AML-193 (cell line): ENCODE measurements at places on chromosomes 1 and 21.

- no peak for DNase-seq
Observed at GRCh38 chr1:245404952-245405351, 250.2 kb downstream of the KIF26B start.

GRCh38 chr1:184253921-184254320 is 132.9 kb upstream of the C1orf21 start:
- no peak for DNase-seq

DNA sequence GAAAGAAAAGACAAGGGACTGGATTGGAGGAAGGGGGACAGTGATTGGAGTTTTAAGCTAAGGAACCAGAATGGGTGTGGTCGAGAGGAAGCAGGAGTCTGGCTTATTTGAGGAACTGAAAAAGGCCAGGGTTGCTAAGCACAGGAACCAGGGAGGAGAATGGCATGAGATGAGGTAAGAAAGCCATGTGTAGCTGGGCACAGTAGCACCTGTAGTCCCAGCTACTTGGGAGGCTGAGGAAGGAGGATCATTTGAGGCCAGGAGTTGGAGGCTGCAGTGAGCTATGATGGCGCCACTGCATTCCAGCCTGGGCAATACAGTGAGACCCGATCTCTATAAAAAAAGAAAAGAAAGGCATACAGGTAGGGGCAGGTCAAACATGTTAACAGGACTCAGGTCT is 8.1 kb upstream of the KHDRBS1 start:
- peak; percentile 7 for DNase-seq

- DNase-seq: no peak
Observed at GRCh38 chr1:225321784-225322183, 106.1 kb downstream of the LBR start.

DNA sequence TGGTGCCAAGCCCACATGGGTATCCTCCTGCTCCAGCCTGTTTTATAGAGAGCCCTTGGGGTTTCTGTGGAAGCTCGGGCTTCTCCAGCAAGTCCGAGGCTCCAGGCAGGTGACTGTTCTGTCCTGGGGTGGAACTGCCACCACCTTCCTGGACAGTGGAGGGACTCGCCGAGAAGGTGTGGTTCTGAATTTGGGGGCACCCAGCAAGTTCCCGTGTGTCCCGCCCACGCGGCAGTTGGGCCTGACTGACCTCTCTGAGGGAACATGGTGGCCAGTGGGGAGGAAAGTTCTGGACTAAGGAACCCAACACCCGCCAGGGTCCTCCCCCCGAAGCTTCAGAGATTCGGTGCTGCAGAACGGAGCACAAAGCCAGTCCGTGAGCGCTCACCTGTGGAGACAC is 158.1 kb upstream of the C1orf174 start:
- no peak for DNase-seq

GRCh38 chr1:230581446-230582079 is 60.7 kb upstream of the COG2 start:
- DNase-seq: peak; percentile 53

- DNase-seq: no peak
Observed at GRCh38 chr1:169427081-169427641, at the start of gene CCDC181. Gene CCDC181 (minus strand): TSS chr1:169427474. CDS start chr1:169424927, 2,547 bp downstream.

GRCh38 chr1:13808729-13809131 is 108.7 kb downstream of the PRDM2 start:
- no peak for DNase-seq

DNA sequence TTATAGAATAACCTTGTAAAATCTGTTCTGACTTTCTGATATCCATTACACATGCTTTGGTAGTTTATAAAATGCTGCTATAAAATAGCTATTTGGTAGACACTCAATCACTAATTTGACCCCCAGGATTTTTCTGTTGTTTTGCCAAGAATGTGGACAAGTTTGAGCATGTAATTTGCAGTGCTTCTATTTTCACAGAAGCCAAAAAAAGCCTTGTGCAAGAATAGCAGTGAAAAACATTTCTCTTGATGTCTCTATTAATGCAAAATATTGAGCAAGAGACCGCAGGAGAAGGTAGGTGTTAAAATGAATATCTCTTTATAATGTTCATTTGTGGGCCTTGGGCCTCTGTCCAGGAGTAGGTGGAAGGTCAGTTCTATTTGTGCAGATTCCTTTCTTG is 22.5 kb downstream of the MAP3K7CL start:
- DNase-seq: no peak

- DNase-seq: no peak
Observed at GRCh38 chr1:232307296-232308017, 322.5 kb downstream of the SIPA1L2 start.

DNA sequence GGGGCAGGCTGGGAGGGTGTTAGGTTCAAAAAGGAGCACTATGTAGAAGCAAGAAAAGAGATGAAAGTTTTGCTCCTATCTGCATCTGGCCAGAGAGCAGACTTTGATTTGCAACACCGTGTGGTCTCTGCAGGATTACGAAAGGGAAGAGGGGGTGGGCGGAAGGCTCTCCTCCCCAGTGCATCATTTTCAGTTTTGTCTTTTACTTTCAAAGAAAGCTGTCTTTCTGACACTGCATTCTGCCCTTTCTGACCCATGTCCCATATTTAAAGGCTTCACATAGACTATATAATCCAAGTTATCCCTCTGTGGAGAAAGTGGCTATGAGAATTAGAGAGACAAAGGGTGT is 126.5 kb downstream of the RHOU start:
- no peak for DNase-seq

DNA sequence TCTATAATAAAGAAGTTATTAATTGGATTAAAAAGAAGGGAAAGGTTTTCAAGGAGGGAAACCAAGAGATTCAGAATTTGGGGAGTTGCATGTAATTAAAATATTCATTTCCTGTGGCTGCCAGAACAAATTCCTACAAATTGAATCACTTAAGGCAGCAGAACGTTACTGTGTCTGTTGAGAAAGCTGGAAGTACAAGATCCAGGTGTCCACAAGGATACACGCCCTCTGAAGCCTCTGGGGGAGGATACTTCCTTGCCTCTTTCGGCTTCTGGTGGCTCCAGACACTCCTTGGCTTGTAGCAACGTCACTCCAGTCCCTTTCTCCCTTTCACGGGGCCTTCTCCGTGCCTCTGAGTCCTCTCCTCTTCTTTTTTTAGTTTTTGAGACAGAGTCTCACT is 67.9 kb downstream of the KAZN start:
- DNase-seq: no peak

- no peak for DNase-seq
Observed at GRCh38 chr1:173333581-173333980, 126.5 kb upstream of the TNFSF4 start.

GRCh38 chr1:33042831-33043230 is 6.1 kb upstream of the AK2 start:
- DNase-seq: no peak

- no peak for DNase-seq
Observed at GRCh38 chr1:210250998-210251679, 18.5 kb downstream of the SERTAD4 start.

DNA sequence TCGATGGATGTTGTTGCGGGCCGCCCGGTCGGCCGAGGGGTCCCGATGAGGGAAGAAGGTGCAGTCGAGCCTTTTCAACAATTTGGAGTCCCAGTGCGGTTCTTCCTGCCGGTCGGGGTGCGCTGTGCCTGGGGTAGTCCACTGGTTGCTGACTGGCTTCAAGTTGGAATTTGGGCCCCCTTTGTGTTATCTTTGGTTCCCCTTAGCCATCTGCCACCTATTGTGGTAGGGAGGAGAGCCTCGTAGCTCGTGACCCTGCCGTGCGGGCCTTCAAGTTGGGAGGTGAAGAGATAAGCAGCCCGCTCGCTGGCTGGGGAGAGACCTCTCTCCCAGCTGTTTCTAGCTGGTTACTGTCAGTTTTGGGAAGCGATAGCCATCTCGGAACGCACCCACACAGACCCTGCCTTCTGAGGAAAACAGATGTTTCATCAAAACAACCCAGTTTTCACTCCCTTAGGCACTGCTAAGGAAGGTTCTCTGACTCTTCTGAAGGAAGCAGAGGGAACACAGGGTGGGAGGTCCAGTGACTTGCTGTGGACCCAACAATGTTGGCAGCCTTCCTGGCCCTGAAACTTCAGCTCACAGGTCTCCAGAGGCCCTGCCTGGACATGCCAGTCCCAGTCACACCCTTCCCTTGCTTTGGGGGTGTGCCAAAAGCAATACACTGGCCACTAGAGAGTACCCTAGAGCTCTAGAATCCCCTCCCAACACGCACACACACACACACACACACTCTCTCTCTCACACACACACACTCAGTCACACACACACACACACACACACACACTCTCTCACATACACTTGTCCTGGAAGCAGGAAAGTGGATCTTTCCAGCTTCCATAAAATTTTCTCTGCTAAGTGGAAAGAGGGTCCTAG is 1.0 kb downstream of the BTG2 start:
- peak; percentile 23 for DNase-seq

DNA sequence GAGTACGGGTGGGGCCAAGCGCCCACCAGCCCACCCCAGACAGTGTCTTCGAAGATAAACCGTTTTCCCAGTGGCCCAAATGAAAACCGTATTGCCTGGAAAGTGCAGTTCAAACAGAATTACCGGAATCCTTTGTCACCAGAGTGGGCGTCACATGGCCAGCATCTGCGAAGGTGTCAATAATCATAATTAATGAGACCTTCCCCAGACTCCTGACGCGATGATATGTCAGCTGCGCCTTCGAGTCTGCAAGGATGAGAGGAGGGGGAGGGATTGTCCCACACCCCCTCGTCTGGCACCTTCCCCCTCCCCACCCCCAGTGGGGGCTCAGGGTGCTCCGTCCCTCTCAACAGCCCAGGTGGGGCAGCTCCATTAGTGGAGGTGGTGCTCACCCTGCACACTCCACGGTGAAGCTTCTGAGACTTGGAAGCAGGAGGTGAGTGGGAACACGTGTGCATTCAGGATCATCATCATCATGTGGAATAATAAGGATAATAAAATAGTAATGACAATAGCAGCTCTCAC is 215.1 kb downstream of the PTPRU start:
- DNase-seq: no peak

GRCh38 chr1:31984419-31985347 is 29.0 kb upstream of the KHDRBS1 start:
- no peak for DNase-seq

DNA sequence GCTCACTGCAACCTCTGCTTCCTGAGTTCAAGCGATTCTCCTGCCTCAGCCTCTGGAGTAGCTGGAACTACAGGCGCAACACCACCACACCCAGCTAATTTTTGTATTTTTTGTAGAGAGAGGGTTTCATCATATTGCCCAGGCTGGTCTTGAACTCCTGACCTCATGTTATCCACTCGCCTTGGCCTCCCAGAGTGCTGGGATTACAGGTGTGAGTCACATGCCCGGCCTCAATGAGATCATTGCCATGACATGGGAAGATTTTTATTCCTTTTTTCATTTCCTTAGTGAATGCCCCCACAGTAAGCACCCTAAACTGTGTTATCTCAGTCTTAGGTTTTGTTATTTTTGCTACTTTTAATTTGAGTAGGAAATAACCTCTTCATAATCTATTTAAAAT is 977.9 kb downstream of the BRINP3 start:
- no peak for DNase-seq

DNA sequence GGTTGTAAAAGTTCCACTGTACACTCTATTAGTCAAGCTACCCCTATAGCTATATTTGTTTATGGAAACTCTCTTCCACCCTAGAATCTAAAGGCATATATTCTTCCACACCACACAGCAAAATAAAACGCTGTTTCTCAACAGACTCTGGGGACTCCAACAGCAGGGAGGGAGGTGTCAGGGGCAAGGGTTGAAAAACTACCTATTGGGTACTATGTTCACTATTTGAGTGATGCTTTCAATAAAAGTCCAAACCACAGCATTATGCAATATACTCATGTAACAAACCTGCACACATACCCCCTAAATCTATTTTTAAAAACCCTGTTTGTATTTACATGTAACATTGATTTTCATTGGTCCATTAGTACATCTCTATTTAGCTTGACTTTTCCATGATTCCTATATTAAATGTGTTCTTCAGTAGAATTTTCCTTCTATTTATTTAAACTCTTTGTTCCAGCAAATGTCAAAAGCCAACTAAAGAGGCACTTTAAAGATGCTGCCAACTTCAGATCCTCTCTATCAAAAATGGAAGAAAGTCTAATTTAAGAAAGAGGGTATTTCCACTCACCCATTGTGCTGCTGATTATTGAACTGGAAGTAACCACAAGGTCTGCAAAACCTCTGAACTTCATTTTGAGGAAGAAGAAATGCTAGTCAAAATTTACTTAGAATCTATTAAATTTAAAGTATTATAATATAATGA is 26.2 kb downstream of the RGS7 start:
- DNase-seq: no peak

- no peak for DNase-seq
Observed at GRCh38 chr21:14592296-14593000, 46.3 kb upstream of the SAMSN1 start.

GRCh38 chr1:150021191-150021694 is 10.7 kb upstream of the OTUD7B start:
- DNase-seq: no peak

DNA sequence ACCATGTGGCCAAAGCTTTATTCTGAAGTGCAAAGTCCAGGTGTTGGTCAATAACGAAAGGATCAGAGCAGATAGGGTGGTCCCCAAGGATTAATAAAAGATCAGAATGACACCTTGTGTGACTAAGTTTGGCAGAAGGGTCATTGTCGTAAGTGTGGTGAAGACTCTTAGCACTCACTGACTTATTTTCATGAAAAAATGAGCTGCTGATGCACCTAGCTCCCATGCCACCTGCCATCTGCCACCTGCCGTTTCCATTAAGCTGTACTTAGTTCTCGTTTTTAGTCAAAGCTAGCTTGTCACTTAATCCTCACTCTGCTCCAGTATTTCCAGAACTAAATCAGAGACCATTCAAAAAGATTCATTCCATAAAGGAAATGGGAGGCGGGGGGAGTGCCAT is 112.6 kb downstream of the SEC16B start:
- DNase-seq: no peak

- DNase-seq: no peak
Observed at GRCh38 chr1:168673974-168674683, 54.9 kb downstream of the DPT start.

GRCh38 chr1:86507935-86508582 is 38.8 kb upstream of the CLCA4 start:
- peak; percentile 43 for DNase-seq

GRCh38 chr1:100717218-100717617 is 2.3 kb upstream of the VCAM1 start:
- no peak for DNase-seq

GRCh38 chr1:112356765-112357164 is 39.2 kb upstream of the CTTNBP2NL start:
- DNase-seq: no peak

DNA sequence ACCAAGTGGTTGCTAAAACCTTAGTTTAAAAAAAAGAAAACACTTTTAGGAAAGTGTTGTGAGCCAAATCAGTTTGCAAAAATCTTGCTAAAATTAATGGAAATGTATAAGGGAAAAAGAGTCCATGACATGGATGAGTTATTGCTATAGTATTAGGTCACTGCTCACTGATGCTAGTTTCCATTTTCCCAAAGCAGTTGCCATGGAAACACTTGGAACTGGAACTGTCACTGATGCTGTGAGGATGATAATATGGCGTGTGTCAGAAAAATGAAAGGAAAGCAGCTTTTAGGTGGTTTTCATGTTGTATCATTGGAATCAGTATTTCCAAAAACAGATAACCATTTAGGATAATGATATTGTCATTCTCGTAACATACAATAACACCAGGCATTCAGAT is 104.4 kb downstream of the PHTF1 start:
- no peak for DNase-seq
